ENCODE measurements at places on chromosomes 6 and 20.

DNA sequence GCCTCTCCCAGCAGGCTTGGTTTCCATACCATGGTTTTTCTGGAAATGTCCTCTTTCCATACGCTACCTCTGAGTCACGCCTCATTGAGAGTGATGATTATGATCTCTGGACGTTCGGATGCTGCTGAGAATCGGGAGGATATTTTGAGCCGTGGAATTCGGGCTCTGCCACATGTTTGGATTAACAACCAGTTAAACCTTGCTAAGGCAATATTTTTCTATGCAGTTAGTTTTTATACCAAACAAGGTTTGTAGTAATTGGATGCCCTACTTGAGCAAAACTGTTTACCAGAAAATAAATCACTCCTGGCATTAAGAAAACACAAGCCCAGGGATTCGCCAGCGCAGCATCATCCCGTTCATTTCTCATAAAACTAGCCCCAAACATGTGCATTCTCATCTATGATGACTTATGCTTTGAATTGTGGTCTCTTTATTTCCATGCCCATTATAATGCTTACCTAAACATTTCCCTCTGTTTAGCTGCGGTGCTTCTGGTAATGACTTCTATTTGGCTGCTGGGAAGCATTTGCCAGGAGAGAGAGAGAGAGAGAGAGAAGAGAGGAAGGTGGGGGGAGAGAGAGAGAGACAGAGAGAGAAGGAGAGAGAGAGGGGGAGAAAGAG lies 198.9 kb downstream of the CLIC5 start:
- no peak for DNase-seq

DNA sequence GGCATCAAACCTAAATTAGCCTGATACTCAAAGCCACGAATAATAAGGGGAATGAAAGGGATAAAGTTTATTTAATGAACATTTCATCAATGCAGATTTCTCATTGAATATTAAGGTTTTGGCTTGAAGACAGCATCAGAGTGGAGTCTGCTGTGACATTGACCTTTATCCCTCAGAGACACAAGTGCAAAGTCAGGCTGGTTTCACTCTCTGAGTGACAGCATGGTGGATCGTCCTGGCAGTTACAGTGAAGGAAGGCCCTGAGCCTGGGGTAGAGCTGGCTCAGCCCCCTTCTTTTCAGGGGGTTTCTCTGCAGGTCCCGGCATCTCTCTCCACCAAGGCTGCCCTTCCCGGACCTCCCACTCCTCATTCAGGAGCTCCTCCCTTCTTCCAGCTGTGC lies 503.1 kb downstream of the PREX1 start:
- DNase-seq, result no peak

- DNase-seq, result no peak
Measured at GRCh38 chr6:159788276-159788675, 1.1 kb downstream of the TCP1 start.

GRCh38 chr20:38106461-38106860 lies 58.6 kb downstream of the TGM2 start:
- no peak for DNase-seq

GRCh38 chr6:118965371-118965770 lies 30.4 kb upstream of the MCM9 start:
- no peak for DNase-seq
